ENCODE measurements at places on chromosomes 16 and 17.

- DNase-seq: no peak
Measured at GRCh38 chr17:49358641-49359247, 3.3 kb downstream of the ZNF652 start.

DNA sequence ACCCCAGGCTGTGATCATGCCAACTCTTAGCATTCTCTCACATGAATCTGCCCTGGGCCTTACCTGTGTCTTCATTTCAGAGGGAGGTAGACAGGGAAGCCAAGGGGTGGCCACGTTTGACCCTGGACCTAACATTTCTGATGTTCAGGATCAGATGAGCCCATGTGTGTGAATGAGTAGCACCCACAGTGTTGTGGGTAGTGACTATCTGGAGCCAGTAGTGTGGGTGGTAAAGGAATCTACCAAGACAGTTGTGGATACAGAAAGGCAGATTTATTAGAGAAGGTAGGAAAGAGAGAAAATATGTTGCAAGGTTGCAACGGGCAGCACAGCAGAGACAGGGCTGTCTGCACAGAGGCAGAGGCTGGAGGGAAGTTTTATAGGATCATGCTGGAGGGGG lies 60.5 kb downstream of the TK2 start:
- DNase-seq: no peak

- peak; percentile 85 for DNase-seq
Measured at GRCh38 chr16:11004973-11005610, 60.7 kb downstream of the CLEC16A start.

- DNase-seq: no peak
Measured at GRCh38 chr16:57988929-57989328, 11.5 kb downstream of the ZNF319 start.

DNA sequence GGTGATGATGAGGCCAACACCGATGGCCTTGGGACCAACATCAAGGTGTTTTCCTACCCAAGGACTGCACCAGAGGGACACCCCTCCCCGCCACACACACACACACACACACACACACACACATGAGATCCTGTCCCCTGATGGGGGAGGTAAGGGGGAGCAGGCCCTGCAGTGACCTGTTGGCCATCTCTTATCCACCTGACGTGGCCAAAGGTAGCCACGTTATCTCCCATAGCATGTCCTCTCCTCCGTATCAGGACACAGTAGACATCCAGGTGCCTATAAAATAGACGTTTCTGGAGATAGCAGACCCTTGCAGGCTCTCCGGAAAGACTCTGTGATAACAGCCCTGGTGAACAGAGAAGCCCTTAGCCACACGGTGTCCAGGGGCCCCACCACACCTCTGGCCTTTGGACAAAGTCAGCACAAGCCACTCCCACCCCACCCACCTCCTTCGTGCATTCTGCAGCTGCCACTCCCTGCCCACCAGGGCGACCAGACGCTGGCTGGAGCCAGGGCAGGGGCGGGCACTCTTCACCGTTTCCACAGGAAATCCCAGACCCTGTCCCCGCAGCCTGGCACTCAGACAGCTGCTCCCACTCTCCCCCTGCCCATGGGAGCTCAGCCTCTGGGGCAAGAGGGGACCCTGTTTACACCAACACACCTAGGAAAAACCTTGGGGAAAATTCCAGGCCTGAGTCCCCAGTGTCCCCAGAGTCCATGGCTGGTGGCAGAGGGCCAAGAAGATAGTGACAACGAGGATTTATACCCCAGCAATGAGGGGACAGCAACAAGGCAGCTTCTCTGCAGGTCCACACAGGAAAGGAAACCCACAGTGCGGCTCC lies 15.4 kb upstream of the ENPP7 start:
- no peak for DNase-seq

- DNase-seq: no peak
Measured at GRCh38 chr17:71935341-71935740, 185.5 kb upstream of the SOX9 start.

DNA sequence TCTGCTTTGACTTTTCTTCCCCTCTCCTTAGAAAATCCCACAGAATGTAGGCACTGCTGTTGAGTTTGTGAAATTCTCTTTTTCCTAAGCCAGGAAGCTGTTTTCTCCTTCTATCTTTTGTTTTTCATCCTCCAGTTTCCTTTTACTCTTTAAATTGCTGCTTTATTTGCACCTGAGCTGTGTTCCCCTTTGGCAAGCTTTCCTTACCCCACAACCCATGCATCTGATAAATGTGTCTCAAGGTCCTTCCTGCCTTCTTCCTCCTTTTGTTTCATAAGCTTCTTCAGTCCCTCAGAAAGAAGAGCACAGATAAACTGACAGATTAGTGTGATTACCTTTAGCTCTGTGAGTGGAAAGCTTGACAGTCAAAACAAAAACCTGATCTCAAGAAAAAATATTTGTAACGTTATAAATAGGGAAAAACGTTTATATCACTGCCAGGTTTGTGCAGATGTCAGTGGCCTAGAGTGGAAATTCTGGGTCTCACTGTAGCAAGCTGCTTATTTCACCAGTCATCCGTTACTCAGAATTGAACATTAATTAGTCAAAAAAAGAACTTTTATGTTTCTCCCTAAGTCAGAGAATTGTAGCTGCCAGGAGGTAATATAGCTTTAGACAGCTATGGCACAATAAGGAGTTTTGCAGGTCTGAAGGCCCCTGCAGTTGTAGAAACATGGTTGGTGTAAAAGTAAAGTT lies 23.6 kb downstream of the GSDMB start:
- no peak for DNase-seq

DNA sequence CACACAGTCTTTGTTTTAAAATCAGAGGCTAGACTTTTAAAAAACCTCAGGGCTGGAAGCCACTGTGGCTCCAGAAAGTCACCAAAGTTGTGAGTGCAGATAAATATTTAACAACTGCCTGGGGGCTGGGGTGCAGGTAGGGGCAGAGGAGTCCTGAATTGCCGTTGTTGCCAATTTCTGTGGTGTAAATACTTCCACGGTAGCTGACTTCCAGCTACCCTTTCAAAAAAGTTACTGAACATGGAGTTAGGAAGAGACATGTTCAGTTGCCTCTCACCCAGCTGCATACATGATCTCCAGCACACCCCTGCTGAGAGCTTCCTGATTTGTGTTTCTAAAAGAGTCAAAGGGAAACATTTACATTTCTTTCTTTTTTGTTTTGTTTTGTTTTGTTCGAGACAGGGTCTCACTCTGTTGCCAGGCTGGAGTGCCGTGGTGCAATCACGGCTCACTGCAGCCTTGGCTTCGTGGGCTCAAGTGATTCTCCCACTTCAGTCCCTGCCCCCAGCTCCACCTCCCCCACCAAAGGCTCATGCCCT lies 58.7 kb downstream of the PLXDC1 start:
- DNase-seq: no peak

DNA sequence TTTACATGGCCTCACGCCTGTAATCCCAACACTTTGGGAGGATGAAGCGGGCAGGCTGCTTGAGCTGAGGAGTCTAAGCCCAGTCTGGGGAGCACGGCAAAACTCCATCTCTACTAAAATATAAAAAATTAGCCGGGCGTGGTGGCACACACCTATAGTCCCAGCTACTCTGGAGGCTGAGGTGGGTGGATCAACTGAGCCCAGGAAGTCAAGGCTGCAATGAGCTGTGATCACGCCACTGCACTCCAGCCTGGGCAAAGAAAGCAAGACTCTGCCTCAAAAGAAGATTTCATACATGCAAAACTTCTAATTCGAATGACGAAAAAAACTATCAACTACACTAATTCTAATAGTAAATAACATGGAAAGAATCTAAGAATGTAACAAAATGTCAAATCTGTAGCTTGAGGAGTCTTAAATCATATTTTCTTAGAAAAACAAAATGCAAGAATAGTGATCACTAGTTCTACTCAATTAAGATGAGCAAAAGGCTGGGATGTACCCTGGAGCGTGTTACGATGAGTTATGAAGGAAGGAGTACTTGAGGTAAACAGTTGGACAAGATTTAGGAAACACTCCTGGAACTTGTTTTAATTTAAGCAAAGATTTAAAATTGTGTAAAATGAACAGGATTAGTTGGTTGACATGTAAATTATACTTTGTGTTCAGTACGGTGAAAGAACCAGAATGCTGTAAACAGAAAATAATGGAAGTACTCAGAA lies 20.7 kb downstream of the YWHAE start:
- DNase-seq: no peak

DNA sequence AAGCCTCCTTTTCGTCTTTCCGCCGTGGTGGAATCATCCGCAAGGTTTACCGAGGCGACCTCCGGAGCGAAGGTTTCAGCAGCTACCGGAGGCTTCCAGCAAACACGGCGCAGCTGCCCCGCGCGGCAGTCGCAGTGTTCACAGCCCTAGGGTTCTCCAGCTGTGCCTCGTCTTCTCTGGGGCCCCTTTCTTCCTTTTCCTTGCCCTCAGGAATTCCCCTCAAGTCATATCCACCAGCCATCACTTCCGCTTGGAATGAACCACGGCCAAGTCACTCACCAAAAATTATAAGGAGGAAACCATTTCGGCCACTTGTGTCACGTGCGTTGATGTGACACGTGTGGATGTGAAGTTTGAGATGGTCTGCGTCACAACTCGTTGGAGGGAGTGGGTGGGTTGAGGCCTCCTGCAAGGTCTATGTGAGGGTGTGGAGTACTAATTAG lies 636 bp upstream of the ERN1 start:
- peak; percentile 73 for DNase-seq

- peak; percentile 77 for DNase-seq
Measured at GRCh38 chr17:50198026-50198669, 3.3 kb downstream of the COL1A1 start.

DNA sequence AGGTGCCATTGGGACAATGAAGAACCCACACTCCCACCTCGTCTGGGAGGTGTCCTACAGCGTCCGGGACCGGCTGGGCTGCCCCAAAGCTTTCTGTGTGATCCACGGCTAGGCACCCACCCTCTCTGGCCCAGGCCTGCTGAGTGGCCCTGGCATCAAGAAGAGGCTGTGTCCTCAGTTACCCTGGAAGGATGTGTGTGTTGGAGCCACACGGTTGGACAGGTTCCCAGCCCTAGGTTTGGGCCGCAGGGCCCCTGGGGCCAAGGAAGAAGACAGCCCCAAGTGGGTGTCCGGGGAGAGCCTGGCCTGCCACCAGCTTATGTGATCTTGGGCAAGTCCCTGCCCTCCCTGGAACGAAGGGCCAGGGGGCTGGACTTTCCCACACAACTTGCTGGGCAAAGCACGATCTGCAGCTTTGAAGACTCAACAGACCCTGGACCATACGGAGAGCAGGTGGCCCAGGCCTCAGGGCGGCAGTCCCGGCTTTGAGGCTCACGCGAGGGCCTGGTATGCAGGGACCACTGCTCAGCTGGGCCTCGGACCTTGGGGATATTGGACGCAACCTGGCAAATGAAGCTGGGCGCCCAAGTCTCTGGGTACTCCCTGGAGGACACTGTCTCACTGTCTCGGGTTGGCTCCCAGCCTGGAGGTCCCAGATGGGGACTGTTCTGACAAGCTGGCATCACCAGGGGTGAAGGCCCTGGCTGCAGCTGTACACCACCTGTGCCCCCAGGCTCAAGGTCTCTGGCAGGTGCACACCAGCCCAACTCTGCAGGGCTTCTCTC lies 17.5 kb downstream of the MYBBP1A start:
- no peak for DNase-seq

- no peak for DNase-seq
Measured at GRCh38 chr17:67531291-67531690, 154.2 kb downstream of the PITPNC1 start.

DNA sequence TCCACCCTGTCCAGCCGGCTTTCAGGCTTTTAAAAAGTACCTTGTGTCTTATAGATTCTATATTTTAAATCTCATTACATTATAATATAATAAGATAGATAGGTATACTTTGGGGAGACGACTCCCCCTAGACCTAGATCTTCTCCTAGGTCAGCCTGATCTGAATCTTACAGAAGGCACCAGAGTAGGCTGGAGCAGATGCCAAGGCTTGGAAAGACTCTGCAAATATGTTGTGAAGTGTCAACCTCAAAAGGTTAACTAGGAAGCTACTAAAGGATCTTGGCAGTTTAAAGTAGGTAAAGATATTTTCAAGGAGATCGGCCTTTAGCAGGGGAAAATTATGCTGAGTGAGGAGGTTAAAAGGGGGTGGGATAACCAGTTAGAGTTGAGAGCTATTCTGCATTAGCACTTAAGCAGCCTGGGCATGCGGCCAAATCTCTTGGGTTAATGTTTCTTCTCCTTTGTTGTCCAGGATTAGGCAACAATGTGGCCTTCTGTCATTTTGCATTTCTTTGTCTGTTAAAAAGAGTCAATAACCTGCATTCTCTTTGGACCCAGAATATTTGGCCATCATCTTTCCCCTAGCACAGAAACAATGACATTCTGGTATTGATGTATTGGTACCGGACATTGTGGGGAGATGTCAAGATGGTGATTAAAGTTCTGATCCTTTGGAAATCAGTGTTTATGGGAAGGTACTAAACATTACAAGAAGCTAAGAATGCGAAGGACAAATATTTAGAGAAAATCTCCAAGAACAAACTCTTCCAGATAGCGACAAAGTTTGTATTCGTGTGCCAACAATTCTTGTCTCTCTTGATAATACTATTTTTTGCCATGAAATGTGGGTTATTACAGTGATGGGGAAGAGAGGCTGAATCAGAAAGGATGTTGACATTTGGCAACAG lies 51.2 kb upstream of the DHX40 start:
- peak; percentile 26 for DNase-seq
